GM23248 (cell line): ENCODE measurements at places on chromosomes 6 and 20.
A peak's percentile ranks its signal among the peaks of the same experiment; 100 is the strongest.

DNA sequence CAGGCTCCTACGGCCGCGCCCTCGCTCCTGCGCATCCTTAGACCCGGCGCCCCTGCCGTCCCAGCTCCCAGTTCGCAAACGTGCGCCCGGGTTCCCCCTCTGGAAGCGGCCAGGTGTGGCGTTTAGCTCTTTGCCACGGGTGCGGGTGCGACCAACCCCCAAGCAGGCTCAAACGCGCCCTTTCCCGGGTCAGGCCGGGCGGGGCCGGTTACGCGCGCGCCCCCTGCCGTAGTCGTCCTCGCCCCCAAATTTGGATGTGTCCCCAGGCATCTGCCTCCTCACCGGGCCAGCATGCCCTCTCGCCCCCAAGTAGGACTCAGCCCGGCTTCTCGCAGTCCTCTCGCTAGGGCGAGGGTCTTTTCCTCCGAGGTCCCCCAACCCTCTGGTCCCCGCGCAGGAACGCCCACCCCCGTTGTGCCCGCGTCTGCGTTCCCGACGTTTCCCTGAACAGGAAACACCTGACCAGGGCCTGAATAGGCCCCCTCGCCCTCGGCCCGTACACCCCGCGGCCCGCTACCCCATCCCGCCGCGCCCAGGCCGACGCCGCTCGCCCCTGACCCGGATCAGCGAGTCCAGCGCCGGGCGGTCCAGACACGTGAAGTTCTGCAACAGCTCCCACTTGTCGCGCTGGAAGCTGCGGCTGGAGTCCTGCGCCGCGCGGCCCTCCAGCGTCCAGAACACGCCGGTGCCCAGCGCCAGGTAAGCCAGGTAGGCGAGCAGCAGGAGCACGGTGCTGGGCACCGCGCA, 520 bp downstream of the KCNK17 start:
- no peak for DNase-seq

DNA sequence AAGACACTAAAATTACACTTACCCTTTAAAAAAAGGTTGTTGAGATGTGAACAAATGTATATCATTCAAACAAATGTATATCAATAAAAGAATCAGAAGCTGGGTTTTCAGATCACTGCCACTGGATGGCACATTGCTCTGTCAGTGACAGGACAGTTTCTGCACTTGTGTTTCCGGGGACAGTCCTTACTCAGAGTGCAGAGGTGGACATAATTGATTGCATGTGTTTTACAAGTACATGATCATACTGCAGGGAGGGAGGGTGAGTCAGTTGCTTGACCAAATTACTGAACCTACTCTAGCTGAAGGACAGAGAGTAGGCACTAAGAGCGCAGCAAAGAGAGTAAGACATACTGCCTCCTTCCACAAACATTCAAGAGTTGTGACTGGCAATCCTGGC, 302.3 kb downstream of the TENT5A start:
- DNase-seq: peak; percentile 90

DNA sequence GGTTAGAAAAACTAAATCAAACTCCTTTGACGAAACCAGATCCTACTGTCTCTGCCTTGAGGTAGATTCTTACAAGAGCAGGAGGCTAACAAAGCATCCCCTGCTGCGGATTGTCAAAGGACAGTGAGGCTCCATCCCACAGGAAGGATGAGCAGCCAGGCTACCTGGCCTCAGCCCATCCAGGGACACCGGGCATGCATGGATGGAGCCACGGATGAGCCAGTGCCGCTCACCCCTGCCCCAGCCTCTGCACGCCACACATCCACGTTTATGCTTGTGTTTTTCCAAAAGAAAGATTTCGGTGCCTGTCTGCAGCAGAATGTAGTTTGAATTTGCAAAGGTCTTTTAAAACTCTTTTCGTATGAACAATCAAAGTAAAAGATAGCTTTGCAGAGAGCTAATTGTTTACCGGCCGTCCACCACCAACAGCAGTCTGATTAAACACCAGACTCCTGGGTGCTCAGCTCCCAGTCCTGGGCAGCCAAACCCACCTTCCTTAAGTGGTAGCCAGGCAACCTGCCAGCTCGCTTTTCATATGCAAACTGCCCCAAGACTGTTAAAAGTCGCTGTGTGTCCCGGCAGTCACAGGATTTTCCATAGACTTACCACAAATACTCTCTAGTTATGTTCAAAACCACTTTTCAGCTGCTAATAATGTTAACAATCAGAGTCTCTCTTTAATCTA, 999 bp downstream of the THBS2 start:
- peak; percentile 56 for DNase-seq

GRCh38 chr6:54291146-54291545, 17.1 kb upstream of the TINAG start:
- peak; percentile 87 for DNase-seq

DNA sequence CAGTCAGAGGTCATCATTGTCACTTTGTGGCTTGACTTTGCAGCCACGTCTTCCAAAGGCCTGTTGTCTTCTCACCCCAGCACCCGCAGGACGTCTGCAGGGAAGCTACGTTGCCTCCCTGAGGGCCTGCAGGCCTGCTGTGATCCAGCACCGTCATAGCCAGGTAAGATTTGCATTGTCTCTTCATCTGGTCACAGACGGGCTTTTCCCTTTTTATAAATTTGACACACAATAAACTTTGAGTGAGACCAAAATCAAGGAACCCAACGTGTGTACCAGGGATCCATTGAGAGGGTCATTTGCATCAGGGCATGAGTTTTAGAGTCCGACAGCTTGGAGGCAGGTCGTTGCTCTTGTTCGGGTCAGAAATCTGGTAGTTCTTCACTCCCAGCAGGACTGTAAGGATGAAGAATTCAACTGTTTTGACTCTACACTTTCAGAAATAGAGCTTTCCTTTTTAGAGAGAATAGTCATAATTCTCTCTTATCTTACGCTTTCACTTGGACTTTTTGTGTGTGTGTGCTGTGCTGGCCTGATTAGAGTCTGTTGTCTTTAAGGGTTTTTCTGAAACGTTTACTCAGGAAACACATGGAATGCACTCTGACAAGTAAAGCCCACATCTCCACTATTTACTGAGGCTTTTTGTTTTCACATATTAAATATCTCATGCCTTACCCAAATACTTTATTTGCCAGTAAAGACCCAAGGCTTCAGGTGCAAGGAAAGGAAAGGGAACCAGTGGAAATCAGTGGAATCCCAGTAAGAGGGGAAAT, 177.2 kb upstream of the TAB2 start:
- no peak for DNase-seq

GRCh38 chr20:18087054-18087453, 29.3 kb upstream of the OVOL2 start:
- no peak for DNase-seq

GRCh38 chr20:46311039-46311650, 2.8 kb upstream of the CDH22 start:
- peak; percentile 32 for DNase-seq

- no peak for DNase-seq
Observed at GRCh38 chr6:47165918-47166317, 123.8 kb upstream of the ADGRF1 start.

GRCh38 chr6:154543628-154544027, 33.1 kb upstream of the CNKSR3 start:
- DNase-seq: no peak

DNA sequence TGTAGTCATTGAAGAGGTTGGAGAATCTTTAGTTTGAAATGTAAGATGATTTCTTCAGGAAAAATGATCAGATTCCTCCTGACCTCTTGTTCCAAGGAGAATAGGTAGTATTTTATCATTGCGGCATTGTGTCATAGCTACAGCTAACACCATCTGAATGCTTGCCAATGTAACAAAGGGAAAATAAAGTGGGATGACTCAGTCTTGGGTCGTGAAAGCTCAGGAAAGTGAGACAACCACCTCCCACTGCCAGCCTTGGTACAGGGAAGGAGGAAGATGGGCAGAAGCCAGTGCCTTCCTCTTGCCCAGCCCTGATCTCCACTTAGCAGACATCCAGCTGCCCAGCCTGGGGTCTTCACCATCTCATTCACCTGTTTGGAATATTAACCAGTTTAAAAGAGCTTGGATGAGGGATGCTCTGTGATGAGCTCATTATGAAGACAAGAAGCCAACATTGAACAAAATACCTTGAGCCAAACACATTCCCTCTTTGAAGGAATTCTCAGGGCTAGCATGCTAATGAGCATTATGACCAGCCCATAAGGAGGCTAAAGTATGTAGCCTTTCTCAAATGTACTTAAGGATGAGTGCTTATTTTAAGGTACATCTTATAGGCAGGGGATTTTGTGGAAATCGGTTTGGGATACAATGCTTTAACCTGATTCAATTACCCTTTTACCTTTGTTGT, 40.0 kb upstream of the APCDD1L start:
- peak; percentile 97 for DNase-seq

- peak; percentile 91 for DNase-seq
Observed at GRCh38 chr6:149233056-149233715, 84.3 kb upstream of the TAB2 start.

DNA sequence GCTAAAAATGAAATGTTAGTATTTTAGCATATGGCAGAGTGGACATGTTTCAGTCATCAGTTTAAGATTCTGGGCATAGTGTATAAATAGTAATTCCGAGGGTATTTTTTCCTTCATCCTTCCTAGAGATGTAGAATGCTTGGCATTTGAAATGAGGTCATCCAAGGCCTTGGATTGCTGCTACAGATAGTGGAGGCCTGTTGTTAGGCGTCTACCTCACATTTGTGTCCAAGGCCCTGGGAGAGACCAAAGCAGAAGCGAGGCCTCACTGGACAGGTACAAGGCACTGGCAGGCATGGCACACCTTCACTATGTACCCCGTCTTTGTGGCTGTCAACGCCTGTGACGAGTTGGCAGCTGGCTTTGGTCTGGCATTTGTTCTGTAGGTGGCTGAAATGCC, 58.0 kb downstream of the DTD1 start:
- DNase-seq: no peak

DNA sequence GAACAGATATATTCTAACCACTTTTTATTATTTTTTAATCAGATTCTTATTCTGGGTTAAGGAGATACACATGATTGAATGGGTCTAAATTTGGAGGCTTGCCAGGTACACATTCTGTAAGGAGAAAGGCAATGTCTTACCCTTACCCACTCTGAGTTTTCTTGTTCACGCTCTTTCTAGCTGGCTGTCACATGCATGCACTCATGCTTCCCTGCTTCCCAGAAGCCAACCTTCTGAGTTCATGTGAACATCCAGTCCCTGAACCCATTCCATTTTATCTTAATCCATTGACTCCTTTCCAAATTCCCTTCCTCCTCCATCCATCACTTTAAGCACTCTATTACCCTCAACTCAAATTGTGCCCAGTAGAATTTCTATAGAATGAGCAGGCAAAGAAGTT, 17.5 kb upstream of the MOCS1 start:
- DNase-seq: no peak

GRCh38 chr6:166587631-166588413, 1.3 kb upstream of the RAMACL start:
- DNase-seq: no peak

- no peak for DNase-seq
Observed at GRCh38 chr20:11966186-11966585, 48.5 kb downstream of the BTBD3 start.

DNA sequence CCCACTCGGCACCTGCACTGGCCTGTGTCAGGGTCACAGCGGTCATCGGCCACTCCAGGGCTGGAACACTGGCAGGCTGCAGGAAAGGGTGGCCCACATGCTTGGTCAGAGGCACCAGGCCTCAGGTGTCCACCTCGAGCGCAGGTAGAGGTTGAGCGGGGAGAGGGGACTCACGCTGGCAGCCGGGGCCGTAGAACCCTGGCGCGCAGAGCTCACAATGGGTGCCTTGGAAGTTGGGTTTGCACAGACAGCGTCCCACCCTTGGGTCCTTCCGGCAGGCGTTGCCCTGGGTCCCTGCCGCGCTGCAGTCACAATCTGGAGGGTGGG, 28.9 kb downstream of the LAMA5 start:
- DNase-seq: no peak

- no peak for DNase-seq
Observed at GRCh38 chr6:145475794-145476396, 259.4 kb downstream of the EPM2A start.

- no peak for DNase-seq
Observed at GRCh38 chr20:48349656-48350055, 478.1 kb downstream of the PREX1 start.

GRCh38 chr6:79446006-79446405, 91.2 kb downstream of the LCA5 start:
- peak; percentile 51 for DNase-seq

- DNase-seq: no peak
Observed at GRCh38 chr20:952196-952795, 36.2 kb upstream of the ANGPT4 start.

DNA sequence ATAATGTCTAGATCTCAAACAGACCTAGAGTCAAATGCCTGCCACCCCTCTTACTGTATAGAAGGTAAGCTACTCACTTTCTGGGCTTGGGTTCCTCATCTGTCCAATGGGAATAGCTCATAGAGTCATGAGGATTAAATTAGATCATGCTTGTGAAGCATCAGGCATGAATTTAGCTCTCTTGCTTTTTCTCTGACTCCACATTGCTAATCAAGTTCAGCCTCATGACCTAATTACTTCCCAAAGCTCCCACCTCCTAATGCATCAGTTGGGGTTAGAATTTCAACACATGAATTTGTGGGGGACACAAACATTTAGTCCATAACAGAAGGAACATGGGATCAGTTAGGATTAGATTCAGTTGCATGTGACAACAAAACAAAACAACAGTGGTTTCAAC, 4.6 kb upstream of the DDX27 start:
- DNase-seq: peak; percentile 39

DNA sequence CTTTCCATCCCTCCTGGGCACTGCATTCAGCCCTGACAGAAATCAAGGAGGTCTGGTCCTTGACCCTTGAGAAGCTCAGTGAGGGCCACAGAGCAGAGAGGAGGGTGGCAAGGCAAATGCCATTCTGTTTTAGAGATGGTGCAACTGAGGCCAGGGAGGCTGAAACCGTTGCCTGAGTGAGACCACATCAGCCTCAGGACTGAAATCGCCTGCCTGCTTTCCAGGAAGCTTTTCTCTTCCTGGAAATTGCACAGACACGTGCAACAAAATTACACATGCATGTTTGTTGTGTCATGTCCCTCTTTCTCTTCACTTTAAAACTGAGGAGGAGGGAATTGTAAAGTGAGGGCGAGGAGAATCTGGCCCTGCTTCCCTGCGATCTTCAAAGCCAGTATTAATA, 113.7 kb upstream of the PDE10A start:
- DNase-seq: no peak

- DNase-seq: no peak
Observed at GRCh38 chr20:61937146-61937962, 128.3 kb downstream of the TAF4 start.

GRCh38 chr6:154229786-154230185, 126.8 kb downstream of the IPCEF1 start:
- DNase-seq: no peak

- DNase-seq: no peak
Observed at GRCh38 chr20:64149809-64150560, 14.3 kb upstream of the MYT1 start.

- peak; percentile 47 for DNase-seq
Observed at GRCh38 chr6:109336221-109336961, 45.9 kb downstream of the CD164 start.
